ENCODE measurements at places on chromosomes 12 and 14. TPM values are rescaled to one million over a fixed set of nuclear protein-coding genes. Genes with fewer than 3 reads are reported as not detected.

Gene ATP2A2
- 141 TPM for total RNA-seq

Gene ASIC1
- total RNA-seq = 0.65 TPM

Gene GPR84
- total RNA-seq = not detected

Gene PRICKLE1
- 12.6 TPM for total RNA-seq

Gene FSCB
- total RNA-seq = under 0.01 TPM

Gene KRT79
- not detected for total RNA-seq

Gene AACS
- 46.3 TPM for total RNA-seq
